Left kidney (tissue), 8 donors: ENCODE measurements at places on chromosomes 12 and 14. TPM values are rescaled to one million over a fixed set of nuclear protein-coding genes. Genes with fewer than 3 reads are reported as not detected.

The PAX9 gene
- 0.33 TPM for polyA plus RNA-seq

The AMHR2 gene
- polyA plus RNA-seq, result 0.63 TPM

The OLR1 gene
- polyA plus RNA-seq, result 1.3 TPM

The RHOF gene
- 15.9 TPM for polyA plus RNA-seq

The REM2 gene
- polyA plus RNA-seq, result 1.9 TPM

The POU6F1 gene
- 8.8 TPM for polyA plus RNA-seq

The PRB2 gene
- 1.5 TPM for polyA plus RNA-seq

The GARIN6 gene
- not detected for polyA plus RNA-seq

The TPPP2 gene
- polyA plus RNA-seq, result 2.7 TPM

The CCDC196 gene
- polyA plus RNA-seq, result 0.38 TPM

The OR6C2 gene
- not detected for polyA plus RNA-seq

The IGF1 gene
- 3.7 TPM for polyA plus RNA-seq

The LMNTD1 gene
- not detected for polyA plus RNA-seq

The MYO1A gene
- 0.50 TPM for polyA plus RNA-seq

The KLHL33 gene
- polyA plus RNA-seq, result 0.60 TPM

The CMKLR1 gene
- polyA plus RNA-seq, result 3.1 TPM

The TMEM116 gene
- 35.7 TPM for polyA plus RNA-seq

The TAS2R19 gene
- 1.9 TPM for polyA plus RNA-seq

The OR4N5 gene
- polyA plus RNA-seq, result not detected

The SLC25A21 gene
- polyA plus RNA-seq, result 4.4 TPM

The GLT8D2 gene
- 11.0 TPM for polyA plus RNA-seq

The CCDC197 gene
- not detected for polyA plus RNA-seq

The FAIM2 gene
- polyA plus RNA-seq, result 3.5 TPM

The RD3L gene
- not detected for polyA plus RNA-seq

The ESPL1 gene
- 18.9 TPM for polyA plus RNA-seq

The SINHCAF gene
- polyA plus RNA-seq, result 311 TPM

The KCNA1 gene
- 0.07 TPM for polyA plus RNA-seq

The FITM1 gene
- 1.1 TPM for polyA plus RNA-seq

The SYNDIG1L gene
- 0.50 TPM for polyA plus RNA-seq

The ZFHX2 gene
- 9.6 TPM for polyA plus RNA-seq

The KRT78 gene
- not detected for polyA plus RNA-seq

The IFNG-AS1 gene
- 0.28 TPM for polyA plus RNA-seq

The KCNC2 gene
- polyA plus RNA-seq, result 0.55 TPM

The MYH6 gene
- polyA plus RNA-seq, result 0.13 TPM

The BMP4 gene
- polyA plus RNA-seq, result 44.5 TPM

The PRIMA1 gene
- polyA plus RNA-seq, result 1.5 TPM

The NEUROD4 gene
- not detected for polyA plus RNA-seq

The SLC15A4 gene
- polyA plus RNA-seq, result 37.3 TPM

The TAS2R7 gene
- not detected for polyA plus RNA-seq

The SCYL2 gene
- polyA plus RNA-seq, result 67.8 TPM

The TAS2R43 gene
- polyA plus RNA-seq, result 0.63 TPM

The ARHGDIB gene
- 42.8 TPM for polyA plus RNA-seq

The RPL36AL gene
- polyA plus RNA-seq, result 196 TPM

The ABCC9 gene
- polyA plus RNA-seq, result 30.3 TPM

The APOLD1 gene
- 12.1 TPM for polyA plus RNA-seq

The TAS2R30 gene
- polyA plus RNA-seq, result 0.52 TPM

The CAPZA3 gene
- 0.38 TPM for polyA plus RNA-seq

The CFAP54 gene
- polyA plus RNA-seq, result 4.4 TPM

The GPR65 gene
- 0.50 TPM for polyA plus RNA-seq

The ANO2 gene
- polyA plus RNA-seq, result 4.9 TPM
